ENCODE measurements at places on chromosomes 2 and 18.

- DNase-seq: no peak
These were observed 9.6 kb upstream of the AQP4 start for GRCh38 chr18:26875040-26875654.

DNA sequence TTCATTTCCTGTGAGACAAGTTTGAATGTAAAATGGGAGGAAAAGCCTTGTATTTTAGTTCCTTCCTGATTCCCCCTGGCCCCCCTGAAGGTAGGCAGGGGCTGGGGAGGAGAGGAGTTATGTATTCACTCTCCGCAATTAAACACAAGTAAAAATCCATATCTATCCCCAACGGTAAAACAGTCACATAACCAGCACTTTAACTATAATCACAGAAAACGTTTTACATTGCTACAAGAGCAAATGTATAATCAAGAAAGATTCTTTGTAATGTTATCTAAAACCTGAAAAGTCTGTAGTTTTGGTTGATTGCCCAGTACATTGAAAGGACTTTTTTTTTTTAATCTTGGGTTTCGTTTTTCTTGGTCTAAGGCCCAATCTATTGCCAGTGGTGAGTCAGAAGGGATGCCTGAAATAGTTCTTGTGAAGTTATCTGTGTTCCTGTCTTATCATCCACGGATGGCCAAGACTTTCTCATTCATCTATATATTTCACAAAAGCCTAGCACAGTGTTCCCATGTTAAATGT, 34.5 kb upstream of the CCNYL1 start:
- DNase-seq: no peak

- no peak for DNase-seq
These were observed 297.6 kb downstream of the CDCA7 start for GRCh38 chr2:173652311-173652710.

GRCh38 chr2:156429211-156429610, 7.0 kb upstream of the GPD2 start:
- no peak for DNase-seq

DNA sequence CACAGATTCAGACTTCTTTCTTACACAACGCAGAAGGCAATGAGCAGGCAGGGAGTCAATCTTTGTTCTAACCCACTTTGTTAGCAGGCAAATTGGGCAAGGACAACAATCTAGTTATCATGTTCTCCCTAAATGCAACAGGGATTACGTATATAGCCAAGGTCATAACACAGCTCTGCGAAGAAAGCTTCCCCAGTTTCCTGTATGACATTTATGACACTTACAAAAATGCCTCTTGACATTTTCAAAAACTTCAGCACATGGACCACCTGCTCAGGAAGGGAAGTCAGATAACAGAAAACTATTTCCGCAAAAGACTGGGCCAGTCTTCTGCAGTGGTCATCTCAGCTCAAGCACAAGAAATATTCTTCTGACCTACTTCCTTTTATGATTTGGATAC, 106.1 kb downstream of the IRS1 start:
- DNase-seq: no peak

- DNase-seq: no peak
These were observed 4.0 kb downstream of the YPEL5 start for GRCh38 chr2:30150786-30151185.

DNA sequence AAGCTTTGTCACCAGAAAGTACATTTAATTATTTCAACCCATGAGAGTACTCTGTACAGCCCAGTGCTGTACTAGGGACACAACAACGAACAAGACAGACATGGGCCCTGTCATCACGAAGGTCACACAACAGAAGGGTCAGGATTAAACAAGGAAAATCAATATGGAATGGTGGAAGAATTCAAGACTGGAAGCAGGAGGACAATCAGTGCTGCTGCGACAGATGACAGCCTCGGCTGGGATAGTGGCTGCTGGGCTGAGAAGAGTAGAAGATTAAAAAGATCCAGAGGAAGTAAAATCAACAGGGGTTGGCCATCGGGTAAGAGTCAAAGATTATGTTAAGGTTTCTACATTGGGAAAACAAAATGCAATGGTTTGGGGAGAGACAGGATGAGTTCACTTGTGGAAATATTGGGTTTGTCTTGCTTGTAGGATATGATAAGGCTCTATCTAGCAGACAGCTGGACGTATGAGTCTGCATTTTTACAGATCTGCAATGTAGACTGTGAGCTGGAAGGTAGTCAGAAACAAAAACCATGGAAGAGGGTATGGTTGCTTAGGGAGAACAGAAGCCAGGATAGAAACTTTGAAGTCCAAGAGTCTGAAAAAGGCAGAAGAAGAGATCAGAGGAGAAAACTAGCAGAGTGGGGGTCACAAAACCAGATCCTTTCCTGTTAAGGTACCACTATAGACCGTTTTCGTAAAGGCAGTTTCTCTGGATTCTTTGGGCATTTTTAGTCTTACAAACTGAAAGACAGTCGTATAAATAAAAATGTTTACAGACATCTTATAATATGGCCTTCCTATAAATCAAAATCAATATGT, 84.1 kb downstream of the PRELID3A start:
- no peak for DNase-seq

- no peak for DNase-seq
These were observed 258.4 kb downstream of the CELF4 start for GRCh38 chr18:37307181-37307580.

DNA sequence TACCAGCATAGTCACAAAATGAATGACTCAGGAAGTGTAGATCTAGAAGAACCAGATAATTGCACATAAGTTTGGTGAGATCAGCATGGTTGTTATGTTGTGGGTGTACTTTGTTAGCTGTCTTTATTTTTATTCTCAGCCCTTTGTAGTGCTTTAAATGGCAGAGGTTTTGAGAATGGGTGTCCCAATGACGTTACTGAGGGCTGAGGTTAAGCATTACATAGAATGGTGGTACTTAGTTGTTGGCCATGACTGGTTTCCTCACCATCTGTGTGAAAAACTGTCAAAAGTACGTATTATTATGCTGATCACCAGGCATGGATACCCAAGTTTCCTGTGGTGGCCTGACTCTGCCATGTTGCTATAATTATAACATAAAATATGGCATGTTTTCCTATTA, 165.8 kb downstream of the UBE2E3 start:
- DNase-seq: no peak

- DNase-seq: no peak
These were observed 4.4 kb downstream of the ACTG2 start for GRCh38 chr2:73897240-73897583.

DNA sequence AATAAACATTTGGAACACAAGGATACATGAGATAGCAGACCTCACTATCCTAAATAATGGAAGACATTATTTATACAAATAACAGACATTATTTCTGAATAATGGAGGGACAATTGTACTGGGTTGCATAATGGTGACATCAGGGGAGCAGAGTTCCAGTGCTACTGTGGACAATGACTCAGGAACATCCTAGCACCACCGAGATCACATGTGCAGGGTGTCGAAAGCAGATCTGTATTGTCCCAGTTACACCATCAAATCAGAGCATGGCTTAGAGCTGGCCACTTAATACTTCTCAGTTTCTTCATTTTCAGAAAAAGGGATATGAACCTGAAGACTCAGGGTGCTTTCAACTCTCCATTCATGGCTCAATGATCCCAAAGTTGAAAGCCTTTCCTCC, 249.1 kb upstream of the RBMS1 start:
- no peak for DNase-seq

DNA sequence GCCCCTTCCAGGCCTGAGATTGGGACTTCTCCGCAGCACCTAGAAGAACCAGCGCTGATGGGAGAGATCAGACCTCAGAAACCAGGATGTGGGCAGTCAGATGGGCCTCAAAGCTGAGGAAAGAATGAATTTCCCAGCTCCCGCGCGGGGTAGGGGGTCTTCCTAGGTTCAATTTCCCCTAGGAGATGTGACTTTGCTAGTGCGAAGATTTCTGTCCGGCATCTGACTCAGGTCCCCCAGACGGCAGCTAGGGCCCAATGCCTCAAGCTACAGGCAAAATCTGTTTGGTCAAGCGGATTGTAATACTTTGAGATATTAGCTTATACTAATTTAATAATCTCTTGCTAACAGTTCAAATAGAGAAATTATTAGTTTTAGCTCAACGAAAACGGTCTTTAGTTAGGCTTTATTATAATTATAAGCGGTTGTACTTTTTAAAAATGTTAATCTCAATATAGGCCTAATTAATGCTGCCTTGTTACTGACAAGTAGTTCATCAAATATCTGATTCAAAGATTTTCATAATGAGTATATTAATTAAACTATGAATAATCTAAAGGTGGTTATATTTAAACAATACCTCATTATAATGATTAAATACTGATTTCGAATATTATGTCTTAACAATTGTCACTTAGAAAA, 5.8 kb downstream of the DLX1 start:
- no peak for DNase-seq

GRCh38 chr18:38602341-38602740, 1036.7 kb upstream of the CELF4 start:
- no peak for DNase-seq

DNA sequence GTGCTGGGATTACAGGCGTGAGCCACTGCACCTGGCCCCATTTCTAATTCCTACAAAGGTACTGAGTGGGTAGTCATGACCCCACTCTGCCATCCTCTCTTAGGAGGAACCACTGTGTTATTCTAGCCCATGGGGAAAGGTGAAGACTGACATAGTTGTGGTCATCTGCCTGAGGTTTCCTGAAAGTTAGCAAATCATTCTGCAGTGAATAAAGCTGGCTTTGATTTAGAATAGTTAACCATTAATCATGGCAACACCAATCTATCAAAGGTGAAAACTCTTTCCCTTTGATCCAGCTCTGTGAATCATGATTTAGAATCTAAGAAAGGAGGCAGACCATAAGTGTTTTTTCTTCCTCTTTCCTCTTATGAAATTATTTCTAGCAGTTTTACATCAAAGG, 50.8 kb downstream of the SUMO1 start:
- no peak for DNase-seq
